ENCODE measurements at places on chromosomes 3 and 15.

DNA sequence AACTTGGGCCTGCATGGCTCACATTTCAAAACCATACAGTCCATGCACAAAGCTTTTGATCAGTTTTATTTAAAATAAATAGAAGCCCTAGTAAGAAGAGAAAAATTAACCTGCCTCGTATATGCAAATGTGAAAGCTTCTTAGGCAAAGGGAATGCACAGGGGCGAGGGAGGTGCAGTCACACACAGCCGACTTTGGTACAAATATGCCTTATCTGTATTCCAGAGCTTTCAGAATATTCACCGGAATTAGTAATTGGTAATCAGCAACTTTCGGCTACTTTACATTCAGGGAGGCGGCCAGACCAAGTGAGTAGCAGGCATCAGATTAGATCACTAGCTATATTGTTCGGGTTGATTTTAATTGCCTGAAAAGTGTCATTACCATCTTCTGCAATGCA, 7.5 kb downstream of the CNTN3 start:
- no peak for DNase-seq

DNA sequence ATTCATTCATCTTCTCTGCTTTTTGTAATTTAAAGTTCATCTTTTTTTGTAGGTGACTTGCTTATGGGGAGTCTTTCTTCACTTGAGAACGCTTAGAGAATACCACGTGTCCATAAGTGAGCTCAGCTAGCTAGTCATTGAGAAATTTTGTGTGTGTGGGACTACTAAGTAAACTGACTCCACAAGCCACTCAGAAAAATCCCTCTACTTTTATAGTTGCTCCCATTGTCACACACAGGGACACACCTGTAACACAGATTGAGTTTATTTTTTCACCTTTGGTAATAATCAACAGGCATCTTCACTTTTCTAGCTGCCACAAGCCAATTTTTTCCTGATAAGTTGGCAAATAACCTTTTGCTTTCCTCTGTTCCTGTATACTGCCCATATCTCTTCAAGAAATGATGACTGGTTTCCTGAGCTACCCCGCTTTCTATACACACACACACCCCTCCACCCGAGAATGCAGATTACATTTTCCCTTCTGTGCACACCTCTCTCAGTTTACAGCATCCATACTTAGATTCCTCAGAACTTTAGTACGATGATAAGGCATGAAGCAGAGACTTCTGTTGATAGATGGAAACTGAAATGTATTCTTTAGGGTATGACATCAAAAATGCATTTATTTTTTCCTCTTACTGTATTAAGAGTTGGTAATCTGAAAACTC, 4.6 kb downstream of the TSC22D2 start:
- no peak for DNase-seq

GRCh38 chr3:185979721-185980121, 41.9 kb upstream of the TRA2B start:
- no peak for DNase-seq

DNA sequence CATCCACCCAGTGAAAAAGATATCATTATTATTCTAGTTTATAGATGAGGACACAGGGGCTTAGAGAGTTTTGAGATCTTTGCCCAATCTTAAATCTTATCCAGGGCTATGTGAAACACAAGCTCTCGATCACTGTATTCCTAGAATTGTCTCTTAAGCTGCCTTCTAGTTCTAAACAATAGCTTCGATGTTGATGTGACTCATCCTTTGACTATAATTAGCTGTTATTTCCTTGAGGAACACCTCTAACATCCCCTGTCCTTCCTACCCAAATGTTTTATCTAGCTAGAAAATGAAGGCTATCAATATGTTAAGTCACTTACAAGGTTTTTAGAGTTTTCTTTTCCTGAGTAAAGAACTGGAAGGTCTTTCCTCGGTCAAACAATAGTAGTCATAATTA, 83.1 kb upstream of the STAC start:
- DNase-seq = no peak
